Retinal pigment epithelial cell (primary cell): ENCODE measurements at places on chromosomes 4 and X.

DNA sequence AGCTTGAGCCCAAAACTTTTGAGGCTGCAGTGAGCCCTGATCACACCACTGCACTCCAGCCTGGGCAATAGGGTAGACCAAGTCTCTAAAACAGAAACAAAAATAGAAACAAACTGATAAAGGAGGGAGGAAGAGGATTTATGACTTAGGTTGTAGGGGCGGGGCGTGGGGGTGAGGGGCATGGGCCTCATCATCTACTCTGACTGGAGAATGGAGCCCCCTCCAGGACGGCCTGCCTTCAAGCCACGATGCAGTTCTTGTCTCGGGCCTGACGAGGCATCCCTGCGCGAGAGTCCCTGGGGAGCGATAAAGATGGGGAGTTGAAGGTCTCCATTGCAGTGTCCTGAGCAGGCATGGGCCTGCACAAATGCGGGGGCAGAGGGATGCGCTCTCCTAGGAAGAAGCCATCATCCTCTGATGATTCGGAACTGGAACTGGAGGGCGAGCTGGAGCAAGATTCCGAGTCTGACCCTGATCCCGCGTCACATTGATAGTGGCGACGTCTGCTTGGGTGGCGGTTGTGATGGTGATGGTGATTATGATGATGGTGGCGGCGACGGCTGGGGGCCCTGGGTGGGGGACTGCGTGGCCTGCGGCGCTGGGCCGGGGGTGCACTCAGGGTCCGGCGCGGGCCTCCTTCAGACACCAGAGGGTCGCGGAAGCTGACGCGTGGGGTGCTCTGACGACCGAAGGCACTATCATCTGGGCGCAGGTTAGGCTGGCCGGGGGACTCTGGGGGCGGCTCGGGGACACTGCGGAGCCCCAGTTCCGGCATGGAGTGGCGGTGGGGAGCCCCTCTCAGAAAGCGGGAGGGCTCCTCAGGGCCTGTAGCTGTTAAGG is 4.0 kb downstream of the PLP2 start:
- no peak for DNase-seq

DNA sequence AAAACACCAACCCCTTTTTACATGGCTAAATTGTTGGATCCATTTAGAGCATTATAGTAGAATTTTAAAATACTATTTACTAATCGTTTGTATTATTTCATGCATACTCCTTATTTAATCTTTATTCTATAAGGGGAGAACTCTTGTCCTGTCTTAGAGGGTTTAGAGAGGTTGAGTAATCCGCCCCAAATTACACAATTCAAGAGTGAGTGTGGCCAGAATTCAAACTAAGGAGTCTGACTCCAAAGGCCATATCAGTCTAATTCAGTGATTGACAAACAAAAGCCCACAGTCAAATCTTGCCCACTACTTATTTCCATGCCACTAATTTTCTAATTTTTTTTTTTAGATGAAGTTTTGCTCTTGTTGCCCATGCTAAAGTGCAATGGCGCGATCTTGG is 33.7 kb upstream of the NEIL3 start:
- no peak for DNase-seq

- no peak for DNase-seq
These were observed 17.4 kb downstream of the IRAK1 start for GRCh38 chrX:154002215-154002719.

DNA sequence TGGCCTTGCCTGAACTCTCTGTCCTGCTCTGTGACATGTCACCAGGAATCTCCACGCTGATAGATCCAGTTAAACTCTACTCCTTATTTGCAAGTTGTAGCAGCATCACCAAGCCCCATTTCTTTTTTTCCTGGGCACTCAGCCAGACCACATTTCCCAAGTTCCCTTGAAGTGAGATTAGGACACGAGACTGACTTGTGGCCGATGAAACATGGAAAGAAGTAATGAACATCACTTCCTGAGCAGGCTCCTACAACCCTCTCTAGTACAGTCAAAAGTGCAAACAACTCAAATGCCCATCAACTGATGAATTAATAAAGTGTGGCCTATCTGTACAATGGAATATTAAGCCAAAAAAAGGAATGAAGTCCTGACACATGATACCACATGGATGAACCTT is 74.6 kb downstream of the MAP3K15 start:
- peak; percentile 56 for DNase-seq

GRCh38 chrX:123188081-123188480 is 4.0 kb downstream of the GRIA3 start:
- DNase-seq, result no peak

GRCh38 chrX:131826572-131826971 is 196.5 kb upstream of the STK26 start:
- DNase-seq, result no peak

GRCh38 chr4:150903603-150904002 is 111.5 kb downstream of the LRBA start:
- no peak for DNase-seq

DNA sequence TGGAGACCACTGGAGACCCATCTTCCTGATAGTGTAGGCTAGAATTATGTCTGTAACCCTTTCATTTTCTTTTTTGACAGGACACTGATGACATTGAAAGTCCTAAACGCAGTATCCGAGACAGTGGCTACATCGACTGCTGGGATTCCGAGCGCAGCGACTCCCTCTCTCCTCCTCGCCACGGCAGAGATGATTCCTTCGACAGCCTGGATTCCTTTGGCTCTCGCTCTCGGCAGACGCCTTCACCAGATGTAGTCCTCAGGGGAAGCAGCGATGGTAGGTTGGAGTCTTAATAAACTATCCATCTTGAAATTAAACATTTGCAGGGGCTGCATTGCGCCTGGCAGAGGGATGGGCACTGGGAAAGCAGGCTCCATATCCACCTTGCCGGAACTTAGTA is 75.4 kb downstream of the LIMCH1 start:
- no peak for DNase-seq

DNA sequence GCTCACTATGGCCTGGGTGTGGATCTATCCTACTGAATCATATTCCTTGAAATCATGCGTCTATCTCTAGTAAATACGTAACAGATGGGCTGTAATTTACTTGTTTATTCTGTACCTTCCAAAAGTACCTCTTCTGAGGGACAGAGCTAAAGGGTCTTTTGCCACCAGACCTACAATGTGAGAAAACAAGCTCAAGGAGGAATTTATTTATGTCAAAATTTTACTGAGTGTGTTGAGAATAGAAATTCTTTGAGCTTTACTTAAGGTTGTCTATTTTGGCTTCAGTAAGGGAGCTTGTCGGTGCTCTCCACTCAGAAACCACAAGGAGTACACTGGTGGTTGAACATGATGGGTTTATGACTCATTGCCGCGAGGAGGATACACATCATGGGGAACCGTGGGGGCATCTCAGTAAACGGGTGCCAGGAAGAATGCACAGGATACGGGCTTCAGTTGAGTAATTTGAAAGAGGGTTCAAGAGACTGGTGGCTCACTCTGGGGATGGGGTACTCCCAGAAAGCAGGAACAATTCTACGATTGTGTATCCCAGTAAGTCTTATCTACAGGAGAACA is 3.0 kb downstream of the ANK2 start:
- no peak for DNase-seq

- no peak for DNase-seq
These were observed 1096.1 kb upstream of the SLIT2 start for GRCh38 chr4:19155568-19155967.

GRCh38 chrX:1185561-1185960 is 26.9 kb downstream of the CRLF2 start:
- DNase-seq, result no peak

GRCh38 chr4:113434247-113434587 is 327.3 kb downstream of the CAMK2D start:
- DNase-seq, result no peak

DNA sequence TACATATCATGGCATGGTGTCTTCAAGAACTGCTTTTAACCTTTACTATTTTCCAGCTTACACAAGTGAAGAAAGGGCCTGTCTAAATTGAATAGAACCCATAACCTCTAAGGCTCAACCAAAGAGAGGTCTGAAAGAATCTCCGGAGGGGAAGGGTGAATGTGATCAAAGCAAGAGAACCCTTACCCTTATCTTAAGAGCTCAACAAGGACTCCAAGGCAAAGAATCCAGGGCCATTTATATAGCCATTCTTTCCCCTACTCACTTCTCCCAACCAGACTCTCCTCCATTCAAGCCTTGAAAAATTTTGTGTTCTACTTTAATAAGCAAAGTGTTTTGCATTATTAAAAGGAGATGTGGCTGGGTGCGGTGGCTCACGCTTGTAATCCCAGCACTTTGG is 118.7 kb downstream of the SH3RF1 start:
- no peak for DNase-seq

GRCh38 chrX:103356130-103356798 is at the start of gene TCEAL9:
TCEAL9 (plus strand) TSS chrX:103356506; CDS start chrX:103357685, 1,179 bp downstream.
- peak; percentile 48 for DNase-seq

DNA sequence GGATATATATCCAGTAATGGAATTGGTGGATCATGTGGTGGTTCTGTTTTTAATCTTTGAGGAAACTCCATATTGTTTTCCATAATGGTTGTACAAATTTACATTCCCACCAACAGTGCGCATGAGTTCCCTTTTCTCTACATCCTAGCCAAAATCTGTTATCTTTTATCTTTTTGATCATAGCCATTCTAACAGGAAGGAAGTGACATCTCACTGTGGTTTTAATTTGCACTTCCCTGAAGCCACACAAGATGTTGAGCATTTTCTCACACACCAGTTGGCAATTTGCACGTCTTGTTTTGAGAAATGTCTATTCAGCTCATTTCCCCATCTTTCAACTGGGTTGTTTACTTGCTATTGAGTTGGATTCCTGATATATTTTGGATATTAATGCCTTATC is 194.9 kb downstream of the CBLL2 start:
- DNase-seq, result no peak

DNA sequence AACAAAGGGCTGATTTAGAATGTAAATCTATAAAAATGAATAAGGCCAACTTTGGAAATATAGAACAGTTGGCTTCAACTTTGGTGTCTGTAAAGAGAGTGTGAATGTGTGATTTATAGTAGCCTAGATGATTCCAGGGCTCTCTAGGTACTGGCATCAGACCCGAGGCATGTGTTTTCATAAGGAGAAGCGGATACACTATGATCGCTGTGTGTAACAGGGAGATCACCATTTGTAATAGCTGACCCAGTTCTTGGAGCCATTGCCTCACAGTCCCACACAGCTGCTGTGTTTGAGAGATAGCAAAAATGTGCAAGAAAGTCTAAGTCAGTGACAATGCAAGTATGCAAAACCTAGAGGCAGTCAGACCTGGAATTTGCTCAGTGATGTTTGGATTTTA is 135.1 kb downstream of the REPS2 start:
- no peak for DNase-seq

DNA sequence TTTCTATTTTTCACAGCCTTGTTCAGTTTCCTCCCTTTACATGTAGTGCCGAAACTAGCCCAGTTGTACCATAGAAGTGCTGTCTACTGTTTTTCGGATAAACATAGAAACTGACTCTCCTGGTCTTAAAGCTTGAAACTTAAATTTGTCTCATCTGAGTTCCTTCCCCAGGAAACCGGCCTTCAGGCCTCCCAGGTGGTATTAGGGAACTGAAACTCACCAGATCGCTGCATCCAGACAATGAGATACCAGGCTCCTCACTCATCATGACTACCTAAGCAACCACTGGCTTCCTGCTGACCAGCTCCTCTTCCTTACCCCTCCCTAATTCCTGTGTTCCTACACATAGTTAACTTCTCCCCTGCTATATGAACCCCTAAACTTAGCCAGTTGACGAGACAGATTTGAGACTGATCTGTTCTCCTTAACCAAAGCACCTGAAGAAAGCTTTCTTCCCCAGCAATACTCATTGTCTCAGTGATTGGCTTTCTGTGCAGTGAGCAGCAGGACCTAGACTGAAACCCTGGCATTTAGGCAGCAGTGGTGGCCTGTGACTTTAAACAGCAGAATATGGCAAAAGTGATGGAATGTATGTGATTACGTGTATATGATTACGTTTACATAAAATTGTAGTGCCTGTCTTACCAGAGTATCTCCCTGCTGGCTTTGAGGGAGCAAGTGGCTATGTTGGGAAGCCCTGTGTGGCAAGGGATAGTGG is 959.1 kb upstream of the LCORL start:
- DNase-seq, result no peak

DNA sequence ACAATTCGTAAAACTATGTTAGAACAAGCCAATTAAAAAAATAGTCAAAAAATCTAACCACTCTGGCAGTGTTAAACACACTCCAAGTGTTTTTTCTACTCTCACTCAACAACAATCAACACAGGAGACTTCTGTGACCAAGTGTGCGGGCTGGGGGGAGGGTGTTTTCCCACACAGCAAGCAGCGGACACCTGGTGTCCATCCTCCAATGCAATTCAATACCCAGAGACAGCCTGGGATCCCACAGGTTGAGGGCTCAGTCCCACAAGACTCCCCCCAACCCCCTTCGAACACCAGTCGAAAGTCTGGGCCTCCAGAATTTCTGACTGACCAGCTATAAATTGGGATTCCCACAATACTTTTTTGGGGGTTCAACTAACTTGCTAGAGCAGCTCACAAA is 8.3 kb upstream of the PIM2 start:
- no peak for DNase-seq

DNA sequence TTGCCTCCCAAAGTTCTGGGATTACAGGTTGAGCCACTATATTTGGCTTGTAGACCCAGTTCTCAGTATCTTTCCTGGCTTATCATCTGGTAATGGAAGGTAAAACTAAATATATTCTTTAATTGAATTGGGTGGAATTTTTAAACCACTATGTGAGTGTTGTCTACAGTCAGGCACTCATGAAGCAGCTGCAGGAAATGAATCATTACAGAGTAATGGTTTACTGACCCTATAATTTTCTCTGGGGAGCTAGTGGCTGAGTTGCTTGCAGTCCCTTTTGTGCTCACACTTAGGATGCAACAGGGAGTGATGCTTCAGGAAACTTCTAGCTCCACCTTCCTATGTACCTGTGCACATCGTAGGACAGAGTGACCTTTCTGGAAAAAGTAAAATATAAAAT is 4.1 kb upstream of the UGT2B7 start:
- no peak for DNase-seq

GRCh38 chr4:153916273-153916755 is 127.4 kb upstream of the SFRP2 start:
- no peak for DNase-seq

DNA sequence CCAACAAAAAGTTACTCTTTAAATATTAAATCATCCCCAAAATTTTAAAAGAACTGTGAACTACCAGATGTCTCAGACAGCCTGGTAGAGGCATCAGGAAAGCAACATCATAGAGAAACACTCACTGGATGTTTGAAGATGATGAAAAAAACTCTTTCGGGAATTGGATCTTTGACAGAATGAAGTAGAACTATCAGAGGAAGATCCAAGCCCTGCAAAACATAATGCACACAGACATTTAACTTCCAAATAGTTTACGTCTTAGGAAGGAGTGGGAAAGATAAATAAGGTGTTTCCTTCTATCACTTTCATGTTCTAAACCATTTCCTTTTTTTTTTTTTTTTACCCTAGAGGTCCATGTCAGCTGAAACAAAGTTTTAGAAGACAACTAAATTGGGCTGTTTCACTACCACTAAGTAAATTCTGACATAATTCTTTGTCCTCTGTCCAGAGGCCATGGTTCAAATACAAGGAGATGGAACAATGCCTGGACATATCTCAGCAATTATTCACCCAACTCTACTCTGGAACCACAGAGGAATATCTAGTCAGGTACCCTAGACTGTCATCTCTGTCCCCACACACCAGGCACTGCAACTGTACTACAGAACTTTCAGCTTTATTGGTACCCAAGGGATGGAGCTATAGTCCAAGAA is 217.7 kb upstream of the INTU start:
- DNase-seq, result no peak
